ENCODE measurements at places on chromosomes 7 and 10.

DNA sequence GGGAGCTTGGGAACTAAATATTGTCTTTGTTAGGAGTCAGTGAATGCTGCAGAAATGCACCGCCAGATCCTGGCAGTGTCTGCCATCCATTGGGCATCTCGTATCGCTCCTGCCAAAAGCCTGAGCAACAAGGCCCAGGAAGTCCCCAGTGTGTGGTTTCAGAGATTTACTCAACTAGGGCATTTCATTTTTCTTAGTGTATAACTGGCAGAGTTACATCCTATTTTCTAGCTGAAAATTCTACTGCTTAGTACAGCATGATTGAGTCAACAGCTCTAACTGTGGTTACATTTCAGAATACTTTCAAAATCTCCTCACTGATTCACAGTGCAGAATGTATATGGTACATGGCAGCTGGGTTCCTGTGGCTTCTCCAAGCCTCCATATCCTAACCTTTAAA is 95.8 kb upstream of the CREB5 start:
- DNase-seq: no peak

DNA sequence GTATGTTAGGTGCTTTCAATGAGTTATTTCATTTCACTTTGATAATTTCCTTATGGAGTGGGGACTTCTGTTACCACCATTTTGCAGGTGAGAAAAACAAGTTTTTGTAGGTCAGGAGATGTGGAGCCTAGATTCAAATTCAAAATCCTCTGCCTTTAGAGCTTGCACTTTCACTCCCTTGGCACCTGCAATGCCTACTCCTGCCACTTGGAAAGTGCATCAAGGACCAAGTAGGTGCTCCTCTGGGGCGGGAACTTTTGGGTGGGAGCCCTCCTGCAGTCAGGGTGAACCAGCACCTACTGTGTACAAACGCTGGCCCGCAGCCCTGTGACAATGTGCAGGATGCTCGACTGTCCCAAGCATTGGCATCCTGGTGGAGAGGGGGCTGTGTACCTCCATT is 199.0 kb downstream of the EMX2 start:
- no peak for DNase-seq

DNA sequence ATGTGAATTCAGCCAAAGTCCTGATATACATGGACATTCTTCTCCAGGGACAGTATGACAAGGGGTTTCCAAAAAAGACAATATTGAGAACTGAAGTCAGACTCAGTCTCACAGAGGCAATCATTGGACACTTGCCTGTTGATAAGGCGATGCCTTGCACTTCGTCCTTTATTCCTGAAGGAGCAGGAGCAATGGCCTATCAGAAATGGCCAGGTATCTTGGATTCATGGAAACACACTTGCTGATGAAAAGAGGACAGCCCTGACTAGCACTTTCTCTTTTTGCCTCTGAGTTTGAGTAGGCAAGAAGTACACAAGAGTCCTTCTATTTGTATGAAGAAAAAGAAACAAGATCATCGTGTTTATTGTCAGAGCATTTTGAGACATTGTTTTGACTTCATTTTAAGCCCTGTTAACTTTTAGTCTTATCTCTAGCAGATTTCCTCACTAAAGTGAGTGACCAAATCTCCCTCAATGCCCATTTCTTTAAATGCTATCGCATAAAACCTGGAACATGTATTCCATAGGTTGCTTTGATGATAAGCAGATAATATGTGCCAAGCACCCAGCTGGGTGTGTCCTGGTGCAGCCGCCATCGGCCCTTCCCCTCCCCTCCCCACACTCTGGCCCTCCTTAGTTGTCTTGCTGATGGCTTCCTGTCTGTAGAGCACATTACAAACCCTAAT is 26.6 kb downstream of the ST8SIA6 start:
- no peak for DNase-seq

- no peak for DNase-seq
Measured at GRCh38 chr7:134018306-134018705, 108.8 kb upstream of the LRGUK start.

- DNase-seq: no peak
Measured at GRCh38 chr7:17097668-17098297, 200.7 kb upstream of the AHR start.

- no peak for DNase-seq
Measured at GRCh38 chr10:23522345-23522744, 83.5 kb downstream of the OTUD1 start.

- no peak for DNase-seq
Measured at GRCh38 chr7:155219154-155219531, 78.5 kb upstream of the INSIG1 start.

DNA sequence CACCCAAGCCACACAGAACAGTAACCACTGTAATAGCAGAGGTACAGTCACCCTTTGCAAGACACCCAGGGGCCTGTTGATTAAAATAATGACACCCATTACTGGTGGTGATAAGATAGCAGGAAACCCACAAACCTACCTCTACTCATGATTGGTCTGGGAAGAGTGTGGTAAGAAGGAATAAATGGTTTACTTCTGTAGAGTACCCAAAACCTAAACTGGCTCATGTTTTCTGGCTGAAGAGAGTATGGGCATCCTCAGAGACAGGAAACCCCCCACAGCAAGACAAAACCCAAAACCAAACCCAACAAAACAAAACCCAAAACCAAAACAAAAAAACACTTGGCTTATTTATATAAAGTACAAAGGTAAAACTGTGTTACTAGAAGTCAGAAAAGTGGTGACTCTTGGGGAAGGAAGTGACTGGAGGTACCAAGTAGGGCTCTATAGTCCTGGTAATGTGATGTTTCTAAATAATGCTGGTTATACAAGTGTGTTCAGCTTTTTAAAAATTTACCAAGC is 15.5 kb upstream of the DNAJB12 start:
- DNase-seq: no peak

DNA sequence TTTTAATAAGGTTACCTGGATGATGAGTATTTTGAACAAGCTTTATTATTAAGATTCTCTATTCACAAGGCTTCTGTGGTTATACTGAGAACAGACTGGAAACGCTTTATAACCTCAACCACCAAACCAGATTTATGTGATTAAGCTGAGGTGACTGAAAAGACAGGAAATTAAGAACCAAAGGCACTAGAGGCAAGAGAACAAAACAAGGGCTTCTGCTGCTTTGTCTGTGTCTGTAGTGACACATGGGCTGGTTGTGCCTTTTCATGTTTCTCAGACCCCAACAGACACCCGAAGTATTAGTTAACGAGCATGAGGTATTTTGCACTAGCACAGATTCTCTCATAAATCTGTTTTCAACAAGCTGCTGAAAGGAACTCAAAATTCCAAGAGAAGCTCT is 64.4 kb downstream of the RAPGEF5 start:
- no peak for DNase-seq

- no peak for DNase-seq
Measured at GRCh38 chr7:41702635-41703371, at the start of gene INHBA. TSS of gene INHBA (minus strand) at chr7:41703090. CDS start at chr7:41700374, 2,716 bp downstream.

- DNase-seq: no peak
Measured at GRCh38 chr10:101902820-101903145, 59.2 kb upstream of the KCNIP2 start.

GRCh38 chr7:121798896-121799295 is 74.1 kb upstream of the PTPRZ1 start:
- no peak for DNase-seq

DNA sequence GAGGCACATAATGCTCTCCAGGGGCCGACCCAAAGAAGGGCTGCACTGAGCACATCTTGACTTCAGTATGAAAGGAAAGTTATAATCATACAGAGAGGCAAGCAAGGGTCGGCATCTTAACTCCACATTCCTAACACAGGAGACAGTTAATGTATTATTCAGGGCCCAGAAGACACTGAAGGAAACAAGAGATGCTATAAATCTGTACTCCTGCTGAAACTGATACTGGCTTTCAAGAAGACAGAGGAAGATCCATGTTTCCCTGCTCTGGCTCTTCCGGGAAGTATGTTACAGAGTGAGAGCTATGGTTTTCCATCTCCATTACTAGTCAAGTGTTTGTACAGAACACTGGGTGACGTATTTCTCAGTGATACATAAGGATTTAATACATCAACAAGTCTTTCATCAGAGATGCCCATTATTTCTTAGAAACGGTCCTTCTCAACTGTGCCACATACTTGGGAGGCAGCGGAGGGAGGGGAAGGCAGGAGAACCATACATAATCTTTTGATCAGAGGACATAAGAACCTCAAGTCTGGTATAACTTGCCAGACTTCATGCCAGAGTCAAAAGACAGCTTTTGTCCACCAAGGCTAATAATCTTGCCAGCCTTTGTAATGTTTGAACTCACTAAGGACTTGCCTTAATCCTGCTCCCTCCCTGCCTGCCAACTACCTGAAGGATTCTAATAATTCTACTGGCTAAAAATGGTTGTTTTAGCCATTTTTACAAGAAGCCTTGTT is 58.1 kb downstream of the ENO4 start:
- DNase-seq: no peak

GRCh38 chr10:34254596-34254995 is 560.5 kb downstream of the PARD3 start:
- DNase-seq: no peak

- DNase-seq: no peak
Measured at GRCh38 chr7:84829719-84830118, 357.1 kb downstream of the SEMA3D start.

GRCh38 chr7:23418046-23418445 is 52.2 kb downstream of the IGF2BP3 start:
- no peak for DNase-seq

DNA sequence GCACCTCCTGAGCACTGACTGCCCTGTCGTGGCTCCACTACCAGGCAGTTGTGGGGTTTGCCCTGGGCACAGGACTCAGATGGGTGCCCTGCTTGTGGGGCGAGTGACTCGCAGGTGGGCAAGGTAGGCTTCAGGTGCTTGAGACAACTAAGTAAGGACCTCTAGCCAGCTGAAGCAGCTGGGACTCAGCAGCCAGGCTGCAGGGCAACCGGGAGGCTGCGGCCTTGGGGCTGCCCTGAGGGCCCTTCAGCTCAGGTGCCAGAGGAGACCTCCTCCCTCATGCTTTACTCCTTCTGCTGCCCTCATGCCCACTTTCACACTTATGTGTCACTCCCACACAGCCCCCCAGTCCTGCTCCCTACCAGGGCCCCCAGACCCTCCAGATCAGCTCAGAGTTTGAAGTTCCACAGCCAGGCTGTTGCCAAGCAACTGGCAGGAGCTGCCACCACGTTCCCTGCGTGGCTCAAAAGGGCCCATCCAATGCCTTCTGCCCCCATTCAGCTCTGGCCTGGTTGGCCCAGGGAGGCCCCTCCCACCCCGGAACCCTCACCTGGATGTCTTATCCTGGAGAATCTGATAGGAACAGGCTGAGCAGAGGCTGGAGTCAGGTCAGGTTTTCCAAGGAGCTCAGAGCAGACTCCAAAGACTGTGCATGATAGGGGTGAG is 10.0 kb downstream of the TLX1 start:
- no peak for DNase-seq

DNA sequence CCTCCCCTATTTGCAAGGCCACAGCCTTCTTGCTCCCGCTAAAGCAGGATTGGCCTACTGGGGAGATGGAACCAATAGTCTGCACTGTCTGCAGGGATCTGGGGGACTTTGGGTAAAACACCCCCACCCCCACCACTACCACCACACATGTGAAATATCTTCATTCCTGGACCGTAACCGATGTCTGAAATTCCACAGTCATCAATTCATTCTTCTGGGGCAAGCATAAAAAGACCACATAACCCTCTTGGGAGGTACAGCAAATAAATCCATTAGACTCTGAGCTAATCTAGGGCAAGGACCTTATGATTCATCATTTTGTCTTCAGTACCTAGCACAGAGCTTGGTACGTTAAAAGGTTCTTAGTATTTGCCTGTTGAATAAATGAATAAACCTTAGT is 307.8 kb downstream of the GPAM start:
- DNase-seq: no peak

DNA sequence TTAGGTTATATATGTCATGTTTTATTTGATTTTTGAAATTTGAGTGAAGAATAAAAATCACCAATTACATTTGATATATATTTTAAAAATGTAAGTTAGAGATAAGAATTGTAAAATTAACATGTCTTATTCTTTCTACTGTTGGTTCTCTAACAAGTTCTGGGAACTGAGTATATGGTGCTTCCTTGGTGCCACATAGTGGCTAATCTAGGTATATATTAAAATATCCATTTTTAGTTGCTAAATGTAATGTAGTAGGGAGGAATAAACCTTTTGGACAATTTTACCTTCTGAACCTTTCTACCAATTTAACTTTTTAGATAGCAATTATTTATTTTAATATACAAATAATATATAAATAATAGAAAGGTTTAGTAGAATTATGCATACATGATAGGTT is 17.5 kb downstream of the CFAP69 start:
- no peak for DNase-seq

GRCh38 chr7:129134356-129134987 is 10.0 kb upstream of the TSPAN33 start:
- DNase-seq: no peak

- DNase-seq: no peak
Measured at GRCh38 chr10:16835228-16835627, 18.0 kb upstream of the RSU1 start.

DNA sequence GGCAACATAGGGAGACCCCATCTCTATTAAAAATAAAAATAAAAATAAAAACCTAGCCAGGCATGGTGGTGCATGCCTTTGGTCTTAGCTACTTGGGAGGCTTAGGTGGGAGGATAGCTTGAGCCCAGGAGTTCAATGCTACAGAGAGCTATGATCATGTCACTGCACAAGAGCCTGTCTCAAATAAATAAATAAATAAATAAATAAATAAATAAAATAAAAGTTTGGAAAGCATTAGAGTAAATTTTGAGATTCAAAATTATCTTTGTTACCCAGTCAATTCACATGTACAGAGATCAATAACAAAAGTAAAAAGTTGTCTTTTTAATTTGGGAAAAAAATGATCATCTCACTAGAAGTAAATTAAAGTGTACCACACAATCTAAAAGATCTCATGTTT is 255.8 kb upstream of the MYO3A start:
- no peak for DNase-seq

GRCh38 chr7:24715661-24716479 is 41.4 kb downstream of the GSDME start:
- DNase-seq: no peak

DNA sequence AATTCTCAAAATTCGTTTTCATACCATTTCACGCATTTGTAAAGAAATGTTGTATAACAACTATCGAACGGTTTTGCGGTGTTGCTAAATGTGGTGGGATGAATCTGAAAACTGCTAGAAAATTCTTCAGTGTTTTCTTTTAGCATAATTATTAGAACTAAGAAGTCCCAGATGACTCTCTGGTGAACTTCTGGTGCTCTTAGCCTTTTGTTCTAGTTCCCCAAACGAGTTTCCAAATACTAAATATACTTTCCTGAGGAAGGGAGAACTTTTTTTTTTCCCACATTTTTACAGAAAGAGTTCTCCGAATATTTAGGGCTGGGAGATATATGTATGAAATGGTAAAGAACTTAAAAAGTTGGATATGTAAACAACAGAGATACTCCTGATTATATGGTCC is 82.5 kb downstream of the ICA1 start:
- DNase-seq: no peak

- DNase-seq: no peak
Measured at GRCh38 chr10:21340331-21340730, 185.2 kb downstream of the SKIDA1 start.

GRCh38 chr10:44994752-44995530 is 5.8 kb upstream of the ZNF22 start:
- DNase-seq: no peak

Data from activated naive CD8-positive, alpha-beta T cell treated with anti-CD3 and anti-CD28 coated beads, Interleukin-2, amount 50 U/mL, for 24 hours (primary cell).